ENCODE measurements at places on chromosomes 7 and 10.

- DNase-seq = peak; percentile 81
Observed at GRCh38 chr10:110414548-110415309, 83.0 kb upstream of the DUSP5 start.

- DNase-seq = peak; percentile 60
Observed at GRCh38 chr10:87842220-87842641, 21.1 kb downstream of the KLLN start.

DNA sequence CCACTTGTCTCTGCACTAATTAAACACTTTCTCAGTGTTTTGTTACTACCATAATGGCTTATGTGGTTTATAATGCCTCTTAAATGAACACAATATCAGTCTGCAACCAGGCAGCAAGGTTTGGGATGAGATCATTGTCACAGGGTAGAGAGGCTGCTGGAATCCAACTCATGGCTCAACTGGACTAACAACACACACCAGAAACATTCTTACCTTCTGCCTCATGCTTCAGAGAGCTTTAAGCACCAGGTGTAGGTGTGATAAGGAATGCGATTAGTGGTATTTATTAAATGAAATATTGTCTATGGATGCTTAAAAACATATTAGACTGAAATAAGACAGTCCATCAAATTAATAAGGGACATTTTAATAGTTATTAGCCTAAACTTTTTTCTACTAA is 25.4 kb downstream of the PTF1A start:
- no peak for DNase-seq

- no peak for DNase-seq
Observed at GRCh38 chr7:48097521-48098231, 8.6 kb downstream of the UPP1 start.

GRCh38 chr10:125550362-125550761 is 132.6 kb downstream of the TEX36 start:
- DNase-seq = no peak

- DNase-seq = no peak
Observed at GRCh38 chr7:4713183-4713784, 31.2 kb downstream of the FOXK1 start.

GRCh38 chr10:118595598-118596425 is at the start of gene PRLHR:
Gene PRLHR, minus strand, starts transcription at chr10:118595648. Its CDS starts 404 bp downstream, at chr10:118595244.
- no peak for DNase-seq

DNA sequence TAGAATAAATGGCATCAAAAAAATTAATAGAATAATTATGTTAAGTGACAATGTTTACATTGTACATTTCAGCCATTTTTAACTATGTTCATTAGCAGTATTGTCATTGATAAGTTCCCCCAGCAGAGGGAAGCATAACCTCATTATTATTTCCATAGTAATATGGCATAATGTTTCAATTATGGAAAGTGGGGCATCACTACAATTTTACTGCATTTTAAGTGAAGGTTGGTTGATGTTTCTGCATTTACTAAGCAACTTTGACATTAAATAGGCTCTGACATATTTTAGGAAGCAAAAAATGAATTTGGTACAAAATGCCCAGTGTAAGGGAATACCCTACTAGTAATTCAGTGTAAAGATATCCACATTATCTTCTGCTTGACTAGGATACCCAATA is 218.3 kb downstream of the SEMA3A start:
- peak; percentile 35 for DNase-seq

DNA sequence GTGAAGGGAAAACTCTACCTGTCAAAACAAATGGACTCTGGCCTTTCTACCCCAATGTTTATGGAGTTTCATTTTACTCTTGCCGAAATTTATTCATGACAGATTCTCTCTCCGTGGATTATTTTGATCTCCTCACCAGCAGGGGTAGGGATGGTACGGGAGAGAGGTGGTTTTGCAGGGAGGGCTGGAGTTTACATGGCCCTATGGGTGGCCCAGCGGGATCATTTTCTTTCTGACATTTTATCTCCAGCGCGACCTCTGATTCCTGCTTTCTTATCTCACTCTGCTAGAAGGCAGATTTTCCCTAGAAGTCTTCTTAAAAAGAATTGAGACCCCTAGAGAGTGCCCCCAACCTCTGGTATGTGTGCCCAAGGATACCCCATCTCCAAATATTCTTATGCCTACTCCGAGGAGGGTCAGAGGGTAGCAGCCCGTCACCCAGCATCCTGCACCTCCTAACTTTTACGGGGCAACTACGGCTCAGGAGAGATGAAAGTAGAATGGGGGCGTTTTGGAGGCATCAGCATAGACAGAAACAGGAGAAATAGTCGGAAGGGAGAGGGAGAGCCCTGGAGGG is 10.1 kb upstream of the GATA3 start:
- no peak for DNase-seq

GRCh38 chr10:127979566-127979965 is 72.7 kb downstream of the PTPRE start:
- no peak for DNase-seq
